ENCODE measurements at places on chromosomes 2 and 18.

DNA sequence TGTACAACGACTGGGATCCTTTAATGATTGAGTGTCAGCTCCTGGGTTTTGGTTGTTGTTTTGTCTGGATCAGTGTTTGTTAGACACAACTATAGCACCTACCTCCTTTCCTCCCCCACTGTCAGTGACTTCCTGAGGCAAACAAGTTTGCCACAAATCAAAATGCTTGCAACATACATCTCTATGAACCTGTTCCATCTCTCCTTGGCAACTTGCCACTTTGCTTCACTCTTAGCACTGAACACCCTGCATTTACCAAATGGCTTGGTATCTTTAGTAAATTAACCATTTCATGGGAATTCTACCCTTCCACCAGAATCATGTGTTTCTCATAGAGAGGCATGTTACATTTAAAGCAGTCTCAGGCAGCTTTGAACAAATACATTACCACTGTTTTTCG, 301.1 kb upstream of the TANK start:
- DNase-seq = no peak

GRCh38 chr2:102366406-102367112, 11.0 kb downstream of the IL18R1 start:
- no peak for DNase-seq

GRCh38 chr18:52897611-52898484, 557.9 kb downstream of the DCC start:
- no peak for DNase-seq

DNA sequence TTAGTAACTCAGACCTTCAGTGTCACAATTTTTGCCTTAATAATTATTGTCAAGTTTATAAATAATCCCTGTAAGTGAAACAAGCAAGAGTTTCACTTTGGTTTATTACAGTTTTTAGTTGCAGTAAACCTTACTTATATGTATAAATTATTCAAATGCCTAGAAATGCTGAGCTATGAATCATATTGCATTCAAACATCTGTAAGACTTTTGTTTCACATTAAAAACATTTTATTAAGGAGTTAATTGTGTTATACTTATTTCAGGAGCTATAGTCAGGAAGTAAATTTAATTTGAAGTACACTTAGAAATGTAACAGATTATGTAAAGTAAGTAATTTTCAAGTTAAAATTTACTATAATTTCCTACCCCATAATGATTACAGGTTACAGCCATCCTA, 3.9 kb upstream of the ETAA1 start:
- DNase-seq = no peak

- no peak for DNase-seq
Measured at GRCh38 chr2:120463527-120463926, 117.6 kb downstream of the INHBB start.

GRCh38 chr2:163732727-163733126, 3.1 kb downstream of the FIGN start:
- no peak for DNase-seq

Data from activated T-helper 1 cell treated with anti-CD3 and anti-CD28 coated beads, Interleukin-2, amount 50 U/mL, for 16 hours (primary cell).